T-helper 9 cell (primary cell): ENCODE measurements at places on chromosomes 7 and 10.

DNA sequence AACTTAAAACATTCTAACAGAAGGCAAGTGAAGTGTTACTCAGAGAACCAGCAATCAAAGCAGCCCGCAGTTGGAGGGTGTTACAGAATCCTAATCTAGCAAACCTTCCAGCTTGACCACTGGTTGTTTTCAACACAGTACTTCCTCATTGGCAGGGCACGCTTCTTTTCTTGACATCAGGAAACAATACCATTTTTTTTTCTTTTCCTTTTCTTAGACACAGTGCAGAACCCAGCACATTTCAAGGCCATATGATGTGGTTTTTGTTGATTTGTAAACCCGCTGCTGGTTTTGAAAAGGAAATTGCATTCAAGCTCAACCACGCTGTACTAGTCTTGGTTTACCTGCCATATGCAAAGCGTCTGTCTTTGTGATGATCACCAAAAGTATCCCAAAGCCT lies 33.4 kb downstream of the RHOBTB1 start:
- DNase-seq, result no peak

DNA sequence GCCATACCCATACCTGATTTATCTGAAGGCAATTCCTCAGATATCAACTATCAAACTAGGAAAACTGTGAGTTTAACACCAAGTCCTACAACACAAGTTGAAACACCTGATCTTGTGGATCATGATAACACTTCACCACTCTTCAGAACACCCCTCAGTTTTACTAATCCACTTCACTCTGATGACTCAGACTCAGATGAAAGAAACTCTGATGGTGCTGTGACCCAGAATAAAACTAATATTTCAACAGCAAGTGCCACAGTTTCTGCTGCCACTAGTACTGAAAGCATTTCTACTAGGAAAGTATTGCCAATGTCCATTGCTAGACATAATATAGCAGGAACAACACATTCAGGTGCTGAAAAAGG lies 69.0 kb upstream of the RSBN1L start:
- no peak for DNase-seq

DNA sequence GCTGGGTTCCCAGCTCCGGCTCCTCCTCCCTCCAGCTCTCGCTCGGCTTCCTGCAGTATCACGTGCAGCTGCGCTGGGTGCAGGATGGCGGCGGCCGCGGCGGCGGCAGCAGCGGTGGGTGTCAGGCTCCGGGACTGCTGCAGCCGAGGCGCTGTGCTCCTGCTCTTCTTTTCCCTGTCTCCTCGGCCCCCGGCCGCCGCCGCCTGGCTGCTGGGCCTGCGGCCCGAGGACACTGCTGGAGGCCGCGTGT lies at the start of gene CNNM1:
Gene CNNM1, plus strand, starts transcription at position 53 of the 250 bp plus-strand sequence. Its CDS starts 32 bp downstream, at position 85.
- DNase-seq, result no peak

DNA sequence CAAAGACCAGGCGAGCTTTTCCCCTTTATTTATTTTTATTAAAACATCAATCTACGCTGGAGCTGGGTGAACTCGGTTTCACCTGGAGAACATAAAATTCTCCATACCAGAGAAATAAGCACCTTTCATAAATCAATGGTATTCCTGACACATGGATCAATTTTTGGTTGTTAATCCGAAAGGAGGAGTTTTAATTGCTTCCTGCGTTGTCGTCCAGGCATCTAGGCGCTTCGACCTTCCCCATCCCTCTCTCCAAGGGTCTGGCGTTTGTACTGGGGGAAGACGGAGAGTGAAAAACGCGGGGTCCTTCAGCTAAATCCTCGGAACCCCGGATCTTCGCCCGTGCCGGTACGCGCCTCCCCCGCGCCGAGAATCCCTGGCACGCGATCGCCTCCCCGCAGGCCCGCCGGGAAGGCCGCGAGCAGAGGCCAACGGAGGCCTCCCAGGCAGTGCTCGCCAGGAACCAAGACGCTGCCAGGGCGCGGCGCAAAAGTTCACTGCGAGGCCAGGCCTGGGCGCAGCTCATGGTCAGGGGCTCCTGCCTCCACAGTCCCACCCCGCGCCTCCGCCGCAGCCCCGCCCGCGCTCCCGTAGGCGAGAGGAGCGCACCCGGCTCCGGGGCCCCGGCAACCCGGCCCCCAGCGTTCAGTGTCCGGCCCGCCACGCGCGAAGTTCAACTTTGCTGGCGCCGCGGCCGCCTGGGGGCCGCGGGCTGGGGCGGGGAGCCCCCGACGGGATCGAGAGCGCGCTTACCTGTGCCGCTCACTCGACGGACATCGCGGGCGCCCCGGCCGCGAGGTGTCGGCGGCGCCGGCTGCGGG lies 8.3 kb upstream of the EBF3 start:
- DNase-seq, result no peak

- no peak for DNase-seq
Measured at GRCh38 chr7:100679927-100680575, 6.5 kb downstream of the GNB2 start.

GRCh38 chr7:41735206-41735605 lies 32.3 kb upstream of the INHBA start:
- no peak for DNase-seq

GRCh38 chr7:2873146-2873545 lies 29.0 kb upstream of the GNA12 start:
- no peak for DNase-seq

GRCh38 chr10:28925121-28925663 lies 247.9 kb downstream of the BAMBI start:
- no peak for DNase-seq

DNA sequence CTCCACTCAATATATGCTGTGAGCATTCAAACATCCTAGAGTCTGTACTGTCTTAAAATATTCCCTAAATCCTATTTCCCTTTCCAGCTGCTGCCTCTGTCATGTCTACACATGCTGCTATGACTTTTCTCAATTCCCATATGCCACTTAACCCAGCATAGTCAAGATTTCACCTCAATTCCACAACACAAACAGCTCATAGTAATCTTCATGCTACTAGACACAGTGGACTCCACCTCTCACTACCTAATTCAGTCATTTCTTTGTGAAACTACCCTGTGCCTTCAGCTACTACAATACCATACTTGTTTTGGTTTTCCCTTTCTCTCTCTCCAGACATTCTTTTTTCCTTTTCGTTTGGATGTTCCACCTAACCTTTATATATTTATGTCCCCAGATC lies 45.5 kb downstream of the GSAP start:
- DNase-seq, result no peak

DNA sequence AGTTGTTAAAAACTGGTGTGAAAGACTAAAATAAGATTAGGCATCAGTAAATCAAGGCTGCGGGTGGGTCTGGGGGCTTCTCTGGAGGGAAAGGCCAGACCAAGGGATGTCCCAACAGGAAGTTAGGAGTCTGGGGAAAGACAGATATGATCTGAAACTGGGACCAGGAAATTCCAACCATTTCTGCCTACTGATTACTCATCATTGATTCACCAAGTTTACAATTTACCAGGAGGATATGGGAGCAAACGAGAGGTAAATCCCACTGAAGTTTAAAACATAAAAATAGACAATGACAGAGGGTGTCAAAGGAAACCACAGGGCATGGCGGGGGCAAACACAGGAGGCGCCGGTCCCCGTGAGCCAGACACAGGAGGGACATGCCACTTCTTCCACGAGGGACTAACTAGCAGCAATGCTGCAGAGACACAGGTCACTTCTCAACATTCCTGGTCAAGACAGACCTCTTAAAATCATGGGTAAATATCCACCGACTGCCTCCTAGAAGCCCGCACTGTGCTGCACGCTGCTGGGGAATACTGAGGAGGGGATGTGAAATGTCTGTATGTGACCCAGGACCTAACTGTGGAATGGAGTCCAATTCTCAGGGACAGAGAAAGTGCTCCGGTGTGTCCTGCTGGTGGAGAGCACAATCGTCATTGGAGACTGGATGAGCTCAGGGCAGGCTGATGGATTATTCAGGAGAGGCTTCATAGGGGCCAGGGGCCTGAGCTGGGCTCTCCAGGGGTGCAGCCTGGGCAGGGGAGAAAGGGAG lies 153.4 kb upstream of the KLF14 start:
- DNase-seq, result no peak

DNA sequence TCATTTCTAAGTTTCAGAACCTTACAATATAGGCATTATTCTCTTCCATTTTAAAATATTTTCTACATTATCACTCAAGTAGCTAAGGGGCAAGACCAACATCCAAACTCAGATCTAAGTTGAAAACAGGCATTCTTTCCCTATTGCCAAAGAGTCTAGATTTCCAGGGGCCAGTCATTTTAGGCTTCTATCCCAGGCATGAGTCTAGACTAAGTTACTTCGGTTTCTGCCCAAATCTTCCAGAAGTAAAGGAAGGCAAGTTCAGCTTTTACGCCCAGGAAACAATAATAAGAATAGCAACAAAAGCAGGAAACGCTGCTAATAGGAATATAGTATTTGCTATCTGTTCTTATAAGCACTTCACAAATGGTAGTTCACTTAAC lies 189.9 kb downstream of the DGKI start:
- no peak for DNase-seq

DNA sequence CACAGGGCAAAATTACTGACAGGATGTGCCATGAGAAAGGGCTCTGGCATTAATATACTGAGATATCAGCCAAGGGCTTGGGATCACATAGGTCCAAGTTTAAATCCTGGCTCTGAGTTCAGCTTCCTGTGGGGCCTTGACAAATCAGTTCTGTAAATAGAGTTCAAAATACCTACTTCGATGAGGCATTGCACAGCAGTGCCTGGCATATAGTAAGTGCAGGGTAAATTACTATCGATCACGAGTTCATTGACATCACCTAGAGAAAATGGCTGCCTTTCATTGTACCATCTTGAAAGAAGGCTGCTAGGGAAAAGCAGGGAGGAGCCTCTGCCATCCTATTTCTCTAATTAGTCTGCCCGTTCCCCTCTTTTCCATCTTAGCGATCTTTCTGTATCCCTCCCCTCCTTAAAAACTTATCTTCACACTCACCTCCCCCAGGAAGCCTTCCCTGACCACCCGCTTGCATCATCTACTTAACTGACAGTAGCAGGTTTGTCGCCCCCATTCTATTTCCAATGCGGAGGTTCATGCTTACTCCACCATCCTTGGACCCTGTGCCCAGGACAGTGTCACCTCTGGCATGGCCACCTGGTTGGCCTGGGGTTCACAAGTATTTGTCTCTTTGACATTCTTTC lies 124.5 kb downstream of the C10orf105 start:
- no peak for DNase-seq

GRCh38 chr7:79199961-79200360 lies 253.5 kb downstream of the MAGI2 start:
- DNase-seq, result no peak

- no peak for DNase-seq
Measured at GRCh38 chr7:121752706-121753105, 120.3 kb upstream of the PTPRZ1 start.

GRCh38 chr7:92731335-92732063 lies 104.9 kb downstream of the CDK6 start:
- no peak for DNase-seq
